ENCODE measurements at places on chromosomes 12 and 14.

GRCh38 chr14:23861666-23862065 lies 91.9 kb upstream of the DHRS4 start:
- DNase-seq: no peak

- DNase-seq: no peak
Measured at GRCh38 chr12:19886639-19887064, 447.4 kb downstream of the AEBP2 start.

GRCh38 chr14:82052778-82053177 lies 519.1 kb upstream of the SEL1L start:
- DNase-seq: no peak

DNA sequence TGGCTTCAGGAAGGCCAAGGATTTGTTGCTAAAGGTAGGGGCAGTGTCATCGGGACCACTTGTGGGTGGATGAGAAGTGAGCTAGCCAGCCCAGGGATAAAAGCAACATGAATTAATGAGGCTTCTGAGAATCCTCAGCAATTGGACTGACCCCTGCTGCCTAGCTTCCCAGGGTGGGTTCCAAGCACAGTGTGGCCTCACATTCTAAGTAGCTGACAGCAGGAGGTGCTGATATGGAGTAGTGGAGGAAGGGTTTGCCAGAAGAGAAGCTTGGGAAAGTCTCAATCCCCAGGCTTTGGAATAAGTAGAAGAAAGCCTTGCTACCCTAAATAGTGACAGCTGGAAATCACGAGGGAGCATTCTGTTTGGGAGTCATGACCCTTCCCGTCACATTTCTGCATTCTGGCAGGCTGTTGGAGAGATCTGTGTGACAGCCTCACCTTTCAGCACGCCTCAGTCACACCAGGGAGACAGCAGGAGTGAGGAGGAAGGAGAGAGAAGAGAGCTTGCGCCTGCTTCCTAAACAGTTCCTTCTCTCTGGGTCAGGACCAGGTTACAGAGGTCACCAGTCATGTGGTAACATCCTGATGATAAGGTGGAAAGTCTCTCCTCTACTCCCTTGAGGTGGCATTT lies 31.2 kb downstream of the DACT1 start:
- no peak for DNase-seq

DNA sequence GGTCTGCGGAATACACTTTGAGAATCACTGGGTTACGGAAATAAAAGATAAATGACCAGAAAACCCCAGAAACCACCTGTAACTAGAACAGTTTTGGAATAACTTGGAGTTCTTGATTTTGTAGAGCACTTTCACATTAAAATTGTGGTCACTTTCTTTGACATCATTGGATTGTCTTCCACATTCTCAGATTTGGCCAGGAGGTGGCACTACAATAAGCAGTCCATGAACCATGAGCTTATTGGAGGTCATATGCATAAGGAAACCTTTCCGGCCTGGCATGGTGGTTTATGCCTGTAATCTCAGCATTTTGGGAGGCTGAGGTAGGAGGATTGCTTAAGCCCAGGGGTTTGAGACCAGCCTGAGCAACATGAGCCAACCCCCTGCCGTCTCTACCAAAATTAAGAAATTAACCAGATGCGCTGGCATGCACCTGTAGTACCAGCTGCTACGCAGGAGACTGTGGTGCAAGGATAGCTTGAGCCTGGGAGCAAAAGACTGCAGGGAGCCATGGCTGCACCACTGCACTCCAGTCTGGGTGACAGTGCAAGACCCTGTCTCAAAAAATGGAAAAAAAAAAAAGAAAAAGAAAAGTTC lies 107.7 kb upstream of the CAND1 start:
- no peak for DNase-seq

DNA sequence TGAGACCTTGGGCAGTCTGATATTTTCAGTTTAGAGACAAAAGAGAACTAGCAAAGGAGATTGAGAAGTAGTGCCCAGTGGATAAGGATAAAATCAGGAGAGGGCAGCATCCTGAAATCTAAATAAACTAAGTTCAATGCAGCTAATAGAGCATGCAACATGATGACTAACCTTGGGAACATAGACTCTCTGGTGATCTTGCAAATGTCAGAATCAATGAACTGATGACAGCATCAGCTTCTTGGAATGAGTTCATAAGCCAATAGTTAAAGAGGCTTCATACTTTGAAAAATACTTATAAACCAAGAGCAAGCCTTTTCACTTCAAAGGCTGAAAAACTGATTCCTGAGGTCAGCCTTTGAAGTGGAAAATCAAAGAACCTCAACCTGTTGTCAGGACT lies 8.2 kb downstream of the TAS2R19 start:
- DNase-seq: no peak

GRCh38 chr12:109020796-109021380 lies at the start of gene SVOP:
SVOP (minus strand) TSS chr12:109021068; CDS start chr12:109020868, 200 bp downstream.
- DNase-seq: peak; percentile 99

DNA sequence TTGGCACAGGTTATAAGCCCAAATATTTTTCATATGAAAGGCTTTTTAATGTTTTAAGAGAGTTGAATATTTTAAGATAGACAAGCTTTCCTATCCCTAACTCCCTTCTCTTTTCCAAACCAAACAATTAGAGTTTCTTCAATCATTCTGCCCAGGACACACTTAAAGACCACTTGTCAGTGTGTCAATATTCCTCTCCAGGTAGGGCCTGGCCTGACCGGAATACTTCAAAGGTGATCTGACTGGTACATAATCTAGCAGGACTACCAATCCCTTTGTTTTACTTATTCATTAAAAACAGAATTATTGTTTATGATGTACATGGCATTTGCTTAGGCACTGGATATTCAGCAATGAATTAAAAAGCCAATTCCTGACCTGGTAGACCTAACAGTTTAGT lies 24.2 kb upstream of the SNRPF start:
- no peak for DNase-seq

GRCh38 chr14:102686196-102686801 lies 91.0 kb upstream of the TRAF3 start:
- no peak for DNase-seq

DNA sequence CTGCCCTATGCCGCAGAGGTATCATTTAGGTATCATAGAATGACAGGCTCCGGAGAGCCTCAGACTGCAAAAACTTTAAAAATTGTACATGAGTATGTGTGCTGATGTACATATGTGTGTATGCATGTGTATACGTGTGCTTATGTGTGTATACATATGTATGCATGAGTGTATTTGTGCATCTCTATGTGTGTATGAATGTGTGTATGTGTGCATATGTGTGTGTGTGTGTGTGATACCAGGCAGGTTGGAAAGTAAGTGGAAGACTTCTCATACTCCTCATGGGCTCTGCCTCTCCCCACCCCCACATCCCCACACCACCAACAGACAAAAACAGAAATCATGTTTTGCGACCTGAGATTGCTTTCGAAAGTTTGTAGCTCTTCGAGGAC lies 621 bp upstream of the TMEM117 start:
- no peak for DNase-seq

GRCh38 chr14:73149753-73150152 lies 13.4 kb downstream of the PSEN1 start:
- DNase-seq: no peak

DNA sequence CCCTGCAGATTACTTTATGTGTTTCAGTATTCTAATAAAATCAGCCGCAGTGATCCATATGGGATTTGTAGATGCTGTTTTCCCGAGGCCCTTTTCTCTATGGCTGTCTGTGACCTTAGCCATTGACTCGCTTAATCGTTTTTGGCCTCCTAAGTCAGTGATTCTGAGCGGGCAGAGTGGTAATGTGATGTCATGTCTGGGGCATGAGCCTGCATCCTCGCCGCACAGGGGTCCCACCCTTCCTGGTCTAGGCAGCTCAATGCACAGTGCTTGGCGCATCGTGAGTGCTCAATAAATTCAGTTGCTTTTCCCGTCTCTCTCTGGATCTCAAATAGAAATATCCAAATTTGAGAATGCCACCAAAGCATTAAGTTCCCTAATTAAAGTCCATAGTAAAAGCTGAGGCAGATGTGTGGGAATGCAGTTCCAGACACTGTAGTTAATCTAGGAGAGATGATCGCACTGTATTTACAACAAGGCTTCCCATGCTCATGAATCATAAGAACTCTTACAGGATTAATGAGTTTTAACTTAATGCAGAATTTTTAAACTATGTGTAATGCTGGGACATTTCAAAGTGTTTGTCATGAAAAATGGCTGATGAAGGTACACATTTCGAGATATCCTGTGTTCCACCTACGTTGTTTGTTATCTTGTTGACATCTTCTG lies 29.3 kb downstream of the HMGA2 start:
- no peak for DNase-seq

GRCh38 chr14:65866886-65867285 lies 454.4 kb downstream of the FUT8 start:
- DNase-seq: no peak

DNA sequence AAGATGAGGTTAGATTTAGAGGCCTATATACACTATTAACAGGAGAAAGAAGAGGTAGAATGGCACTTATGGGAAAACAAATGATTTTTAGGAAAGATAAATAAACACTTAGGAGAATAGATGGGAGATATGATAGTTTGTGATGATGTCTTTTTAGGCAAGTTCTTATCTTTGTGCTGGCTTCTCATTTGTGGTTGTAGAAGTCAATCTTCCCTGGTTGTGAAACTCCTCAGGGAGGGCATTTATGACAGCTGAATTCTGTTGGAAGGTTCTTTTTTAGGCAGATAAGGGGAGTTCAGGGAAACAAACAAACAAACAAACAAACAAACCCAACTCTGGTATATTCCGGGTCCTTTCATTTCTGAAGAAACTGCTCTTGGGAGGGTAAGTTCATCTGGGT lies 311.8 kb downstream of the AEBP2 start:
- no peak for DNase-seq

DNA sequence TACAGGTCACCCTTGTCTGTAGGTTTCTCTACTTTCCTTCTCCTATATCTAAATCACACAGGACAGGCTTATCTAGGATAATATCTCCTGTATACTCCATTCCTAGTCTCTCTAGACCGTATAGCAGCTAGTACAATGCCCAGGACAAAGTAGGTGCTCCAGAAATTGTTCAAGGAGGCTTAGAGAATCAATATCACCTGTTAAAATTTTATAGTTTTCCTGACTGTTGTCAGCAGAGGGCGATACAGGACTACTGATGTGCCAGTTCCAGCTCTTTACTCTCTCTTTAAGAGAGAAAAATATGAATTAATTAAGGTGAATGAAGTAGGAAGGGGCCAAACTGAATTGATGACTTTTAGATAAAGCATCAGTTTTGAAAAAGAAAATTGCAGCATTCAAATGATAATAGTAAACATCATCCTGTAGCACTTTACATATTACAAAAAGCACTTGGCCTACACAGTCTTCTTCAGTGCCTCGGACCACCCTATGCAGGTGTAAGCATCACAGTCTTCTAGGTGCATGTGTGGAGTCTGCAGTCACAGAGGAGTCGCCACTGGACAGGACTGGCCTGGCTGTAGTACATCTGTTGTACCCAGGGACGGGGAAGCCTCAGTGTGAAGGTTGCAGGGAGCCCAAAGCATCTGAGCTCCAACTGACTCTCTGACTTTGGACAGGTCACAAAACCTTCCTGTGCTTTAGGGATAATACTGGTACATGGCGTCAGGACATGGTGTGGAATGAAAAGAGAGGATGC lies 61.9 kb upstream of the MAX start:
- no peak for DNase-seq

All from ecto neural progenitor cell (in vitro differentiated cells).